ENCODE measurements at places on chromosomes 6 and 20.
A peak's percentile ranks its signal among the peaks of the same experiment; 100 is the strongest.

DNA sequence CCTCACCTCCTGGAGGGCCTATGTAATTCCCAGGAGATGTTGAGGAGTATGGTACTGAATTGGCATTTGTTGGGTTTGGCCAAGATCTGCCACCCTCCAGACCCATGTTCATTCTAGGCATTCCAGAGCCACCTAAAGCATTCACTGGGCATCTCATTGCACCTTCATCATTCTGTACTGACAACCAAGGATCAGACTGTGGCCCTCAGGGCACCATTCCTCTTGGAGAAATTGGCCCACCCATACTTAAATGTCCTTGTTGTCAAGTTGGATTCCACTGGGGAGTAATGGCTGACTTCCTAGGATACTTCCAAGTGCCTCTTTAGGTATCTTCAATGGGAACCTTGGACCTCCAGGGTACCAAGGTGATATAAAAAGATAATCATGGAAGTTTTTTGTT lies 16.8 kb upstream of the IBTK start:
- DNase-seq: no peak

- DNase-seq: peak; percentile 60
Measured at GRCh38 chr20:61628901-61629601, 377.0 kb downstream of the CDH4 start.

DNA sequence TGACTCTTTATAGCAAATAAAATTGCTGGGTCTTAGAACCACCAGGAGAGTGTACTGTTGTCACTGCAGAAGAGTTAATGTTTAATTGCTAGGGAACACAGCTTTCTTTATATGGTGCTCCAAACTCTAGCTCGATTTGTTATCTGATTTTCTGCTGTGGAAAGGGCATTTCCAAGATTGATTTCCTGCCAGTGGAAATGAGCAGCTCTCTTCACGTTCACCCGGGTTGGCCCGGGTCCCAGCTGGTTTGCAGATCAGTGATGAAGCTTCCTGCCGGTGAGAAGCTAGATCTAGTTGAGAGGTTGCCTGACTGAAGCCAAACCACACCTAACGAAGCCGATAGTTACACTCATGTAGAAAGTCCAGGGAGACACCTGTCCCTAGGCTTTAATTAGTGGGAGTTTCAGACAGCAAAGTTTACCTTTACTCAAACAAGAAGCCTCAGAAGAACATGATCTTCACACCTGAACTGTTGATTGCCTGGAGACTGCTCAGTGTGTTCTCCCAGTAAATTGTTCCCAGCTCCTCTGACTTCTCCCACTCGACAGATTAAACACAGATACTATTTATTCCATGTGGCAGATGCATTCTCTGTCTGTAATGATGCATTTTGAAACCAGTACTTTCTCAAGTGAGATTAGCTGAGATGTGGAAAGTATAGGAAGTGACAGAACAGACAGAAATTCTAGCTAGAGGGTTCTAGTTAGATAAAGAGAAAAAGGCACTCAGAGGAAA lies 27.8 kb downstream of the PAQR8 start:
- DNase-seq: peak; percentile 11

- DNase-seq: peak; percentile 48
Measured at GRCh38 chr20:38165089-38165965, at the start of gene TGM2. TGM2 (minus strand) TSS chr20:38165270; CDS start chr20:38165198, 72 bp downstream.

- no peak for DNase-seq
Measured at GRCh38 chr6:35088281-35089215, 52.6 kb downstream of the TCP11 start.

DNA sequence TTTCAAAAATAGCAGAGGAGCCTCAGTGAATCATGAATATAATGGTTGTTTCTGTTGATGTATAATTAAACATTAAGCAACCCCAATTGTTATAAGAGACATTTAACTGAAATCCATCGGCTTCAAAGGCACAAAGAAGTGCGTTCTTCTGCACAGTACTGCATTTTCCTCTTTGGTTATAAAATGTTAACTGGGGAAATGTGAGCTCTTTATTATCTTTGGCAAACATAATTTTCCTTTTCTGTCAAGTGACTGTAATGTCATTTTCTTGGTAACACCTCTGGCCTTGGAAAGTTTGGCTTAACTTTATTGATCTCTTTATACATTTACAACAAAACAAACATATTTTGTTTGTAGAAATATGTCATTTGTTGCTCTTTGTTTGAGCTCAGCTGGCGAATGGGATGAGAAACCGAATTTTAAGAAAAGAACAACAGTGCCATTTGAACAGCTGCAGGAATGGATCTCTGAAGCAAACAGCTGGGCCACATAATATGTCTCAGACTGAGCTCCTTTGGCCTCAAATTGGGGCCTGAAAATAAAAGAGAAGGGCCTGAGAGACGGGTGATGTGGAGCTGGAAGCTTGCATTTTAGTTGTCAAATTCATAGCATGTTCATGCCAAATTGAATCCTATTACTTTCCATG lies 427.0 kb upstream of the SPTLC3 start:
- DNase-seq: peak; percentile 91

- no peak for DNase-seq
Measured at GRCh38 chr20:62991196-62991807, 15.5 kb downstream of the BHLHE23 start.

GRCh38 chr6:32852844-32853540 lies 512 bp downstream of the TAP1 start:
- DNase-seq: peak; percentile 37

DNA sequence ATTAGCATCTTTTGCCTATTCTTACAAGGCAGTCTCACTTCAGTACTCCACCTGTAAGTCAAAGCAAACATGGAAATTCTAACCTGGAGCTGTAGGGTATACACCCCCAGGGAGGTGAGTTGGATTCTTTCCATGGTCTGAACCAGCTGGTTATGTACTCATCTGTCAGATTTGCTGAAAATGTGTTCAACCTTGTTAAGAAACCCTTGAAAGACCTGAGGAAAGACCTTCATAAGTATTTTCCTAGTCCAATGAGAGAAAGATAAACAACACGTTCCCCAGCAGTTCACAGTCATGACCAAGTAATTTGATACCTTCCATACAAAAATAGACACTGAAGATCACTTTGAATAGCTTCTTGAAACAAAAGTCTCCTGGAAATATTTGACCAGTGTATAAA lies 42.5 kb downstream of the ID4 start:
- no peak for DNase-seq

- DNase-seq: no peak
Measured at GRCh38 chr6:83958241-83958685, 75.3 kb upstream of the MRAP2 start.

GRCh38 chr20:35503281-35503680 lies 26.2 kb downstream of the C20orf173 start:
- DNase-seq: no peak

GRCh38 chr20:63265891-63266515 lies 6.6 kb upstream of the ARFGAP1 start:
- DNase-seq: peak; percentile 94

- DNase-seq: no peak
Measured at GRCh38 chr20:31861135-31861384, 9.3 kb downstream of the DUSP15 start.

- DNase-seq: peak; percentile 53
Measured at GRCh38 chr20:34708621-34709043, 4.5 kb downstream of the TP53INP2 start.
